NCI-H2029 (cell line): ENCODE measurements at places on chromosomes 7 and 10.

GRCh38 chr10:71036297-71036966, 148.1 kb upstream of the PCBD1 start:
- no peak for DNase-seq

GRCh38 chr10:93198401-93199131, 124.9 kb downstream of the CYP26A1 start:
- DNase-seq, result no peak

DNA sequence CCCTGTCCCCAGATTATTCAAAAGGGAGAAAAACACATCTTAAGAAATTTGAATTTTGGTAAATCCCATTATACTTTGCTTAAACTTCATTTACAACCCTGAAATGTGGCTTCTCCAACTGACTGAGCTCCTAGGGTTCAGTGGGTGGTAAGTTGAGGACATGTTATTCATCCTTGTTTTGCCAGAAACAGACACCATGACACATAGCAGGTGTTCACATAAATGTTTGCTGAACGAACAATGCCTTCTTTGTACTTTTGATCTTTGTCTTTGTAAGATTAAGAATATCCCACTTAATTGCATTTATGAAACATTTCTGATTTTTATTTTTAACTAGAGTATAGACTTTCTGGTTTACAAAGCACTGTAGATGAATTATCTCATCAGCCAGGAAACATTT, 209.7 kb downstream of the GPAM start:
- no peak for DNase-seq

GRCh38 chr7:66871076-66871475, 49.9 kb upstream of the TMEM248 start:
- no peak for DNase-seq

- DNase-seq, result no peak
These were observed 53.1 kb downstream of the INPP5A start for GRCh38 chr10:132590752-132591121.

GRCh38 chr7:131066635-131067034, 261.0 kb upstream of the MKLN1 start:
- no peak for DNase-seq
